ENCODE measurements at places on chromosomes 13 and 19.

DNA sequence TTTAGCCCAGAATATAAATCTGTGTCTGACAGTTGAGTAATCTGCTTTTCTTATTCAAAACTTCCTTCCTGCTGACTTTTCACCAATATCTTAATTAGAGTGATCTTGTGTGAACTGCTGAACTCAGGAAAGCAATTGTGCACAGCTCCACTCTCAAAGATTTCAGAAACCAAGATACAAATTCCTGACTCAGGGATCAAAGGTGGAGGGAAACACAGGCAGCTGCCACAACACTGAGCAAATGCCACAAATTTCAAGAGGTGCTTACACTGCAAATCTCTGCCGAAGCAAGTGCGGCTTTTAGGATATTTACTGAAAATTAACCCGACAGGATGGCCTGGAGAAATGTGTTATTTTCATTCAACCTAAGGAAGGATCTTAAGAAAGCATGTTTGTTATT is 111.4 kb downstream of the STOML3 start:
- peaks cover 7% of the 10 kb centered on the region for H3K4me1 ChIP-seq
- no peak for DNase-seq
- H3K4me3 ChIP-seq = no peak overlapping the region
- no peak overlapping the region for H3K27ac ChIP-seq

- H3K27me3 ChIP-seq = no peaks in the 10 kb centered on the region
- H3K27ac ChIP-seq = peak within 1 kb of the TSS; percentile 55
- no peak for DNase-seq
These were observed at the start of gene HSH2D for GRCh38 chr19:16143399-16144215. HSH2D (plus strand) TSS chr19:16143685; CDS start chr19:16148751, 5,066 bp downstream.

DNA sequence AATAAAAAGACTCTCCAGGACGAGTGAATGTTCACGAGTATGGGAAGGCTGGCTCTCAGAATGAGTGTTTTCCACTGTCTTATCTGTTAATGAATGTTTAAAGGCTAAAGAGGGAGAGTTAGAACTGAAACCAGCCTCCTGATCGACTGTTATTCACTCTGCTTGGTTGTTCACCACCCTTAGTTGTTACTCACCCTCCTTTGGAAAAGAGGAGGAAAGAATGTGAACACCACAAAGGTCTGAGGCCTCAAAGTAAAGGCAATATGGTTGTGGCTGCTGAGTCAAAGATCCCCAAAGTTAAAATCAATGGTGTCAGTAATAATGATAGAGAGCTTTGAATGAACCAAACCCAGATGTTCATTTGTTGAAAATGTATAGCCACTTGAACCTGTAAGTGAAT is 1793.2 kb upstream of the PCDH20 start:
- H3K27ac ChIP-seq = no peak overlapping the region
- H3K4me3 ChIP-seq = no peak overlapping the region
- H3K27me3 ChIP-seq = peaks cover 2% of the 10 kb centered on the region
- no peaks in the 10 kb centered on the region for H3K4me1 ChIP-seq
- H3K36me3 ChIP-seq = no peaks in the 10 kb centered on the region
- no peak for DNase-seq

DNA sequence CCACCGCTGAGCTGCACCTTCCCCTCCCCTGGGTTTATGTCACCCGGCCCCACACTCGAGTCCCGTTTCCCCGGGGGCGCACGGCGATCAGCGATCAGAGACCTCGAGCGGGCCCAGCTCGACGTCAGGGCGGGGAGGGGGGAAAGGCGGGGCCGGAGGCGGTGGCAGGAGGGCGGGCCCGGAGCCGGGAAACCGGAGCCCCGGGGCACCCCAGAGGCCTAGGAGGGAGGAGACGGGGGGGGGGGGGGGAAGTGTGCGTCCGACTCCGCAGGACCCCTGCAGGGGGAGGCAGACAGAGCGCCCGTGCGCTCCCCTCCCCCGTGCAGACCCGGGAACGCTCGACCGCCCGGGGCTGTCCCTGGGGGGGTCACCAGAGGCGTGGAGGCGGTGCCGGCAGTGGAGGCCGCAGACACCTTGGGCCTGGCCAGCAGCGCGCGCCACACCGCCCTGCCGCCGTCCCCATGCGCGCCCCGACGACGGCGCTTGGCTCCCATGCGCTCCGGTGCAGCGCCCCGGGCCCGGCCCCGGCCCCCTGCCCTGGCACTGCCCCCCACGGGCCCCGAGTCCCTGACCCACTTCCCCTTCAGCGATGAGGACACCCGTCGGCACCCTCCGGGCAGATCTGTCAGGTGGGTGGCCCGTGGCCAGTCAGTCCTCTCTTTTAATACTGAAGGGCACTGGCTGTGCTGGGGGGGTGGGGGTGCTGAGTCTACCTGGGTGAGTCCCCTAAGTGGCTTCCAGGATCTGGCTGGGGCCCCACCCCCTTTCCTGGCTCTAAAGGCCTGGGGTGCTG is 11.8 kb downstream of the PDE4A start:
- H3K4me1 ChIP-seq = peaks cover 8% of the 10 kb centered on the region
- no peaks in the 10 kb centered on the region for H3K27me3 ChIP-seq
- DNase-seq = no peak

DNA sequence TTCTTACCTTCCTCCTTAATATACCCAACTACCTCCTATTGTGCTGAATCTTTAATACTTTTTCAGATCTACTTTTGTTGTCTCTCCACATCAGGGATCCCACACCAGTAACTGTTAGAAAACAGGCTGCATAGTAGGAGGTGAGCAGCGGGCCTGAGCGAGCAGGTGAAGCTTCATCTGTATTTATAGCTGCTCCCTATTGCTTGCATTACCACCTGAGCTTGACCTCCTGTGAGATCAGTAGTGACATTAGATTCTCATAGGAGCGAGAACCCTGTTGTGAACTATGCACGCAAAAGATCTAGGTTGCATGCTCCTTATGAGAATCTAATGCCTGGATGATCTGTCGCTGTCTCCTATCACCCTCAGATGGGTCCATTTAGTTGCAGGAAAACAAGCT is 279.8 kb downstream of the DIAPH3 start:
- H3K4me3 ChIP-seq = no peak overlapping the region
- H3K36me3 ChIP-seq = no peaks in the 10 kb centered on the region
- H3K4me1 ChIP-seq = no peaks in the 10 kb centered on the region
- no peak overlapping the region for H3K27ac ChIP-seq
- no peaks in the 10 kb centered on the region for H3K27me3 ChIP-seq

GRCh38 chr13:110137680-110138009 is 169.3 kb downstream of the COL4A1 start:
- peak overlapping the region; percentile 50 for H3K4me3 ChIP-seq
- no peaks in the 10 kb centered on the region for H3K36me3 ChIP-seq
- no peak for DNase-seq
- H3K4me1 ChIP-seq = peaks cover 11% of the 10 kb centered on the region
